ENCODE measurements at places on chromosomes 3 and 15. TPM values are rescaled to one million over a fixed set of nuclear protein-coding genes. Genes with fewer than 3 reads are reported as not detected.

PARP15 gene
- 0.17 TPM for total RNA-seq

RHOV gene
- not detected for total RNA-seq

GOLGA6D gene
- total RNA-seq, result under 0.01 TPM

TTC14 gene
- 53.4 TPM for total RNA-seq

FBXW12 gene
- not detected for total RNA-seq

PLA2G4E gene
- not detected for total RNA-seq

GOLGA8H gene
- total RNA-seq, result 0.16 TPM

CKMT1B gene
- total RNA-seq, result not detected

NUTM1 gene
- not detected for total RNA-seq

LRRC28 gene
- 11.3 TPM for total RNA-seq
